GM04503 (cell line): ENCODE measurements at places on chromosomes 12 and 14.
A peak's percentile ranks its signal among the peaks of the same experiment; 100 is the strongest.

GRCh38 chr12:93785249-93786010 lies 108.3 kb downstream of the CRADD start:
- DNase-seq, result peak; percentile 88

DNA sequence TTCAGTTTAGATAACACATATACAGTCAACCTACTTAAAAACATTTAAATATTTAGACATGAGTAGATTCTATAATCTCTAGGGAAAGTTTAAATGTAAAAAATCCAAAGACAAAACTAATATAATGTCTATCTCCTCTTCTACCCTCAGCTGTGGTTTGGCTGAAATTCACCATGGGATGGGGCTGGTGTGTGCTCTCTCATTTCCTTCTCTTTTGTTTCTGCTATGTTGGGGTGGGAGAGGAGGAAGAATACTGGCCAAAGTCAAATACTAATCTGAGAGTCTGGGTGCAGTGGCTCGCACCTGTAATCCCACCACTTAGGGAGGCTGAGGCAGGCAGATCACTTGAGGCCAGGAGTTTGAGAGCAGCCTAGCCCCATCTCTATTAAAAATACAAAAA lies 1673.9 kb upstream of the SEL1L start:
- DNase-seq, result no peak

- DNase-seq, result peak; percentile 97
Observed at GRCh38 chr14:96053600-96054381, 14.6 kb downstream of the C14orf132 start.

DNA sequence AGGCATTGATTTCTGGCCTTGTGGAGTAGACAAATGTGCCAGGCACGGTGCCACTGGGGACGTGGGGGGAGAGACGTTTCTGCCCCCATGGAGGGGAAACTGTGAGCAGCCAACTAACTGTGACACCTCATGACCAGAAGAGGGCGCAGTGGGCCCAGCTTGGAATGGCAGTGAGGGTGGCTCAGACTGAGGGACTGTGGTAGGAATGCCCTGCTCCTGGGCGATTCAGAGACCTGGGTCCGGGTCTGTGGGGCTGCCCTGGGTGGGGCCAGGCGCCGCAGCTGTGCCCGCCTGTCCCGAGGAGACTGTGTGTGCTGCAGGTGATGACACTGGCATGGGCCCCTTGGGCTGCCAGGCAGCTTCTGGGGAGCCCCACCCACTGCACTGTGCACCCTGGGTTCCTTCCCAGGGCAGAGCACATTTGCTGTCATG lies 60.6 kb downstream of the SLC25A47 start:
- no peak for DNase-seq
